ENCODE measurements at places on chromosomes 13 and 19.

- no peak for DNase-seq
These were observed 1.3 kb upstream of the AKT2 start for GRCh38 chr19:40286235-40286970.

DNA sequence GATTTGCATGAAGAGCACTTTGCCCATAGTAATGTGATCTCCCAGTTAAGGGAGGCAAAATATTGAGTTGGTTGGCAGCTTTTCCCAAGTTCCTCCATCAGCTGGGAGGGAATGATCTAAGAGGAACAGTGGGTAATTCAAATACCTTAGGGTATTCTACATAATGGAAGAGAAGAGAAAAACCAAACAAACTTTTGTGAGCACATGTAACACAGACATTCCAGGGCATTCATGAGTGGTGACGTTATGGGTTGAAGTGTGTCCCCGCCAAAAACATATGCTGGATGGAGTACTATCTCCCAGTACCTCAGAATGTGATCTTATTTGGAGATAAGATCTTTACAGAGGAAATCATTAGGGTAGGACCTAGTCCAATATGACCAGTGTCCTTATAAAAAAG is 220.1 kb downstream of the FOXO1 start:
- no peak for DNase-seq

DNA sequence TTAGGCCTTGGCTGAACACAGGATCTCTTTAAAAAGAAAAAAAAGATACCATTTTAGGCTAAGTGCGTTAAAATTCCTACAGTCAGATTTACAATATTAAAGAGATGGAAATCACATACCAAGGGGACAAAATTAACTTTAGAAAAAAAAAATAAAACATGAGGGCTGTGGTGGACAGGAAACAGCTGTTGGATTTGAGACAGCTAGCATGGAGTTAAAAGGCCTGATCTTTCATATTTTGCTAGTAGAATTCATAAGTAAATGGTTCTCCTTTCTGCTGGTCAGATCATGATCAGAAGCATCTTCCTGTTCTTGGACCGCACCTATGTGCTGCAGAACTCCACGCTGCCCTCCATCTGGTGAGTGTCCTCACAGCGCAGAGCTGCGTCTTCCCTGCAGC is 19.7 kb downstream of the CUL4A start:
- no peak for DNase-seq

- no peak for DNase-seq
These were observed 698 bp downstream of the BLOC1S3 start for GRCh38 chr19:45179072-45179891.

Data from stimulated activated CD4-positive, alpha-beta T cell treated with anti-CD3 and anti-CD28 coated beads, Interleukin-1b, Interleukin-23, amount 100 ng/mL, for 1 hour (primary cell).